ENCODE measurements at places on chromosomes 3 and 15. TPM values are rescaled to one million over a fixed set of nuclear protein-coding genes. Genes with fewer than 3 reads are reported as not detected.

IL20RB gene
- 0.33 TPM for polyA plus RNA-seq

HDC gene
- 1.3 TPM for polyA plus RNA-seq

FHIT gene
- polyA plus RNA-seq = 30.1 TPM

PEX5L gene
- 0.23 TPM for polyA plus RNA-seq

GRCh38 chr3:95899911-95900310, 914.5 kb upstream of the EPHA6 start:
- DNase-seq = no peak

DNA sequence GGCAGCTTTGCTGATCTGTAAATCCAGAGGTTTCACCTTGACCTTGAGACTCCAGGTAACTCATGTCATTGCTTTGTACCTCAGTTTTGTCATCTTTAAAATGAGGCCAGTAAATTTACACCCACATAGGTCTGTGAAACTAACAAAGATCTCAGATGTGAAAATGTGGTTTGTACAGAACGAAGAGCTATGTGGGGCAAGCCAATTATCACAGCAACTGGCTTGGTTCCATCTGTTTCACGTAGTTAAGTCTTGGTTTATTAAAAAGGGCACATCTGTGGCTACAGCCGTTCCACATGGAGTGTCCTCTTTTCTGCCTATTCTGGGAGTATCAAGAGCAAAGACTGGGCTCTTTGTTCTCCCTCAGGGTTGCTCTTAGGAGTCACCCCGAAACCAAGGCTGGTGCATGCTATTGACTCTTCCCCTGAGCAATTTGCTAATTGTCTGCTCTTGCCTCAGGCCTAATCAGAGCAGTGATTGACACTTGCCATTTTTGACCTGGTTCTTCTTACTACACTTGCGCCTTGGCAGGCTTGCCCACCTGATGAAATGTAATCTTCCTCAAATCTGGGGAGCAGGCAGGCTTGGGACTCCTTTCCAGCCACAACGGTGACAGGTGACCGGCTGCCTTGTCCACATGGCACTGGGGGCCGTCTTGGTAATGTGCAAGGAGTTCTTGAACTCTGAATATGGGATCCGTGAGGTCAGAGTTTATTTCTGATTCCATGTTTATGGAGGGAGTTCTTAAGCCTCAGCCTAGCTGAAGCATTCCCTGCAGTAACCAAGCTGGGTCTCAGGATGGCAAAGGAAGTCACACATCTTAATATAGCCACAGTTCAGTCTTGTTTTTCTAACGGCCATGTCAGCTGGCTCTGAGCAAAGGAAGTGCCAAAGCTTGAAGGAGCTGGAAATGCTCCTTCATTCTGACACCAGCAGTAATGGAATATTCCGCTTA, 40.1 kb downstream of the EAF1 start:
- DNase-seq = no peak

- no peak for DNase-seq
Observed at GRCh38 chr15:100834731-100835130, 44.9 kb upstream of the ALDH1A3 start.

- no peak for DNase-seq
Observed at GRCh38 chr3:153970741-153971347, 150.3 kb upstream of the ARHGEF26 start.

- DNase-seq = no peak
Observed at GRCh38 chr15:51315726-51316125, 22.7 kb downstream of the CYP19A1 start.

GRCh38 chr15:34330279-34330678, 7.3 kb downstream of the SLC12A6 start:
- no peak for DNase-seq

DNA sequence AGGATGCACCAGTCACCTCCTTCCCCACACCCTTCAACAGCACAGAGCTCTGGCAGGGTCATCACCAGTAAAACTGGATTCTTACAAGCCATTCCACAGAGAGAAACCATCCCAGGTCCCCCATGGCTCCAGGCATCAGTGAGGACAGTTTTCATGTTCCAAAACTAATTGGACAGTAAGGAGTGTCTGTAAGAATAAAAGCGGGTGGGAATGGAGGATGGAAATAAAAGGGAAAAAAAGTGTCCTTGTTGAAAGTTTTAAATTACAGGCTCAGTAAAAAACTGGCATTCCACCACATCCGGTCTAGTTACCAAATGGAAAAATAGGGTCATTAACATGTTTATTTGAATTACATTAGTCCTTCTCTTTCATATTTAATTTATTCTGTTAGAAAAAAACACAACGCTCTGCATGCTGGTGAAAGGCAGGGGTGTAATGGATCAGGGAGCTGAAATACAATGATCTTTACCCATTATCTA, 117.4 kb downstream of the TIGIT start:
- no peak for DNase-seq

GRCh38 chr3:134354612-134355251, 19.5 kb downstream of the AMOTL2 start:
- no peak for DNase-seq

GRCh38 chr15:95932676-95933075, 397.8 kb upstream of the NR2F2 start:
- DNase-seq = no peak

GRCh38 chr3:181578743-181579142, 133.0 kb upstream of the SOX2 start:
- DNase-seq = no peak

GRCh38 chr3:180335050-180335449, 266.9 kb upstream of the TTC14 start:
- DNase-seq = no peak

- no peak for DNase-seq
Observed at GRCh38 chr15:88699861-88700260, 61.0 kb downstream of the ISG20 start.

DNA sequence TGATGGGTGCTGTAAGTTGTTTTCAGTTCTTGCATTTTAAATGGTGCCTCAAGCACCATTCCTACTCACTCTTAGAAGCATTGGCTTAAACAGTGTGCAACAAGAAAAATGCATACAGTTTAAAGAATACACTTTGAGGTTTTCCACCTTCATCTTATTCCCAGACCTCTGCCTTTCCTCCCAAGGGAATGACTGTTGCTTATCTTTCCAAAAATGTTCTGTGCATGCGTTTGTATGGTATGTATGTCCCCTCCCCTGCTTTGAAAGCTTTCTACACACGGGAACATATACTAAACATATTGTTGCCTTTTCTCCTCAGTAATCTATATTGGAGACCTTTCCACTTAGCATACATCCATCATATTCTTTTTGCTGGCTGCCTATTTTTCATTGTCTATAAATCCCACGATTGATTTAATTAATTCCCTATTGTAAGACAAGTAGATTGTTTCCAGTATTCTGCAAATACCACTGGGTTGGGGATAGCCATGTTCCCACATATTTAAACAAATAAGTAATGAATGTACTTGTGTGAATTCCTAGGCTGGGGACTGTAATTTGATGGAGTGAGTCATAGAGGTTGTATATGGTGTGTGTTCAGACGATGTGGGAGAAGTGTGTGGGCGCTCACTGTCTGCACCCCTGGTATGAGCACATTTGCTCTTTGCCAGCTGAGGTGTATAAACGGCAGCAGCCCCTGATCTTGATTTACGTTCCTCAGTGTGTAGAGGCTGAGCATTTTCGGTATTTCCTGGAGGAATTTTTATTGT, 5.8 kb downstream of the TRAK1 start:
- no peak for DNase-seq

DNA sequence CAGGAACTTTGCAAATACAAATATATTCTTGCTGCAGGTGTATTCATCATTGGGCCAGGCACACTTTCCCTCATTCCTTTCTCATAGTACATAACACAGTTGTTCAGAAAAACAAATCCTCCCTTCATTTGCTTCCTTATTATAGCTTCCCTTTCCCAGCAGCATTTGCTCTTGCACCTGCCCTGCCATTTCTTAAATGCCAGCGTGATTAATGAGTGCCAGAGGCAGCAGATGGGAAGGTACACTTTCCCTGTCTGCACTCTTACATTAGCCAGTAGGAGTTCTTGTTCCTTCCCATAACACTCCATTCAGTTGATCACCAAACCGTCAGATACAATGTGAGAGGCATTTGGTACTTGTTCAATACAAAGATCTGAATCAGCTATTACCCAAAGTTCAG, 128.5 kb upstream of the GAP43 start:
- no peak for DNase-seq

DNA sequence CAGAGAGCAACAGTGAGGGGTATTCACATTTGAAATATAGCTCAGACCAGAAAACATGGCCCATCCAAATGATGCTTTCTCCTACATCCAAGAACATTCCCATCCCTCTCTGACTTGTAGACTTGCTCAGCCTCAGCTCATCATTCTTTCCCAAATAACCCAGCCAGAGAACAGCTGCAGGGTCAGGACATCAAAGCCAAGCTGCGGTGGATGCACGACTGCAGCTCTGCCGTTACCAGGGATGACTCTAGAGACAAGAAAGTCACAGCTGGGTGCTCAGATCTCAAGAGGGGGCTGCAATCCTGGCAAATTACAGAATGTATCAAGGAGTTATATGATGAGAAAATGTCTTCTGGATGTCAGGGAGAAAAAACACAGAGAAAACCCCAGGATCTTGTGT, 944.3 kb downstream of the NTRK3 start:
- peak; percentile 2 for DNase-seq

- no peak for DNase-seq
Observed at GRCh38 chr3:23751212-23751723, 54.5 kb upstream of the UBE2E1 start.

DNA sequence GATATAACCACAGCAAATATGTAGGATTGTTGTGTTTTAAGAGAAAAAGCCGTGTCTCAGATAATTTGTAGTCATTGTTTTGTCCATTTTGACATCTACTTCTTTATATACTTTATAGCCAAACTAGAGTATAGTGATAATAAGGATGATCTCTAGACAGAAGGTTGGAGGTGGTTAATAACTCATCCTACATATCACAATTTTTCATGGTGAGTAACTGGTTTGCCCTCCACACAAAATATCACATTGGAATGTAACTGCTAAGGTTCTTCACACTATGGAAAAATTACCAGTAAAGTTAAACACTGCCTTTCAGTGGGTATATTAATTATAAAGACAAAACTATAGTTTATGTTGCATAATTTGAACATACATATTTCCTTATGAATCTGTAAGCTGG, 380.7 kb downstream of the LPP start:
- DNase-seq = no peak

DNA sequence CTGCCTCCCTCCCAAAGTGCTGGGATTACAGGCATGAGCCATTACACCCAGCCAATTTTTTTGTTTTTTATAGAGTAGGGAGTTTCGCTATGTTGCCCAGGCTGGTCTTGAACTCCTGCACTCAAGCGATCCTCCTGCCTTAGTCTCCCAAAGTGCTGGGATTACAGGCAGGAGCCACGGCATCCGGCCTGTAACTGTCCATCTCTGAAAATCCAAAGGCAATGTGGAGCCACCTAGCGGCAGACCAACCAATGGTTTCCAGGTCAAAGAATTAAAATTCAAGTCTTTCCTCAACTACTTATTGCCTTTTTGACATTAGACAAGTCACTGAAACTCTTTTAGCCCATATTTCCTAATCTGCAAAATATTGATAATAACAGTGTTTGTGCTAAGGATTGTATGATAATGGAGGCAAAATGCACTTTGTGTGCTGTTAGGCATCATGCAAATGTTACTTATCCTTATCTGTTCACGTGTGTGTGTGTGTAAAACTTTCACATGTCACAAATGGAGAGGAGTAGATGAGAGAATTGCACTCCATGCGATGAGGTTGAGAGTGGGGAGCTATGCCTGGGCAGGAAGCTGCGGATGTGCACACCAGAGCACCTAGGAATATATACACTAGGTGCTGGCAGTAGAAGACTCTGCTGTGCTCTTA, 48.7 kb downstream of the COL8A1 start:
- DNase-seq = no peak

GRCh38 chr3:164387236-164387635, 691.1 kb downstream of the SI start:
- no peak for DNase-seq

Measured in left renal pelvis (tissue), 4 donors.